ENCODE measurements at places on chromosomes 7 and 10.

- H3K4me3 ChIP-seq = no peak overlapping the region
- no peaks in the 10 kb centered on the region for H3K36me3 ChIP-seq
- peaks cover 19% of the 10 kb centered on the region for H3K4me1 ChIP-seq
- peaks cover 29% of the 10 kb centered on the region for H3K27me3 ChIP-seq
- no peak for DNase-seq
These were observed 2.8 kb downstream of the WNT16 start for GRCh38 chr7:121331574-121331973.

DNA sequence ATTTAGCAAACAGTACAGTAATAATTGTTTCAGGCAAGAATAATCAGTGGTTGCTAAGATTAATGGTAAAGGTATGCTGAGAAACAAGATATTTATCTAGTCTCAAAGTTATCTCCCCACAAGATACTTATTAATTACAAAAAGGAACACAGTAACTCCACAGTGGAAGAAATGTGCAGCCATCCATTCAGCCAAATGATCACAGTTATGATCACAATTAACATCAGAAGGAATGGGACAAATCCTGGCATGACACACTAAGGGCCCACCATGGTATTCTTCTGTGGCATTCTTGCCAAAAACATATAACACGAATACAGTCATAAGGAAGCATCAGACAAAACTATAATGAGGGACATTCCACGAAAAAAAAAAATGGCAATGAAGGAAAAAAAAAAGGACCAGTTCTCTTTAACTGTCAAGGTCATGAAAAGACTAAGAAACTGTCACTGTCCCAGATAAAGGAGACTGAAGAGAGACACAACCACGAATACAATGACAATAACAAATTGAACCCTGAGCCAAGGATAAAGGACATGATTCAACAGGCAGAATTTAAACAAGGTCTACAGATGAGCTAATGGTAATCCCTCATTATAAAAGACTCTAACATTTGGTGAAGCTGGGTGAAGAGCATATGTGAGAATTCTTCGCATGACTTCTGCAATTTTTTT is 20.9 kb downstream of the NUDCD3 start:
- H3K4me1 ChIP-seq = peaks cover 28% of the 10 kb centered on the region
- H3K4me3 ChIP-seq = no peak overlapping the region
- no peaks in the 10 kb centered on the region for H3K27me3 ChIP-seq
- peak; percentile 54 for DNase-seq
- H3K36me3 ChIP-seq = peaks cover 32% of the 10 kb centered on the region

GRCh38 chr10:73131301-73131700 is 21.0 kb downstream of the NUDT13 start:
- no peak overlapping the region for H3K27ac ChIP-seq
- no peaks in the 10 kb centered on the region for H3K4me1 ChIP-seq
- H3K4me3 ChIP-seq = no peak overlapping the region
- DNase-seq = peak; percentile 28
- H3K27me3 ChIP-seq = no peaks in the 10 kb centered on the region

- H3K27ac ChIP-seq = no peak overlapping the region
- H3K4me3 ChIP-seq = no peak overlapping the region
- no peaks in the 10 kb centered on the region for H3K36me3 ChIP-seq
- H3K4me1 ChIP-seq = peaks cover 2% of the 10 kb centered on the region
These were observed 51.6 kb downstream of the SEM1 start for GRCh38 chr7:96658022-96658412.

DNA sequence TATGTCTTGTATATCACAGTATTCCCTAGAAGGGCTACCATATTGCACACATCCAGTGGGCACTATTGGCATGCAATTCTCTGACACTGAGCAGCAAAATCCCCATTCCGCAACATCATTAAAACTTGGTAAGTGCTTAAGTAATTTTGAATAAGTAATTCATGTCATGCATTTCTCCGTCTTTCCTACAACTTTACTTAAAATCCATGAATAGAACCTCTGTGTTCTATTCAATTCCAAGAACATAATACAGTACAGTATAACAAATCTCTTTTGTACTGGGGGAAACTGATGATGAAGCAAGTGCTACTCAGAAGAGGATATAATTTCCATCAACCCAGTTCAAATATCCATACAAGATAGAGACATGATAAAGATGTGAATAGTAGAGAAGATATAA is 80.9 kb upstream of the SEMA3C start:
- H3K27me3 ChIP-seq = no peaks in the 10 kb centered on the region
- no peaks in the 10 kb centered on the region for H3K36me3 ChIP-seq
- no peak overlapping the region for H3K4me3 ChIP-seq
- H3K27ac ChIP-seq = no peak overlapping the region
- DNase-seq = no peak

- no peak overlapping the region for H3K4me3 ChIP-seq
- H3K36me3 ChIP-seq = no peaks in the 10 kb centered on the region
- H3K27me3 ChIP-seq = no peaks in the 10 kb centered on the region
- DNase-seq = no peak
- no peak overlapping the region for H3K27ac ChIP-seq
These were observed 7.9 kb downstream of the PHTF2 start for GRCh38 chr7:77806425-77806824.

DNA sequence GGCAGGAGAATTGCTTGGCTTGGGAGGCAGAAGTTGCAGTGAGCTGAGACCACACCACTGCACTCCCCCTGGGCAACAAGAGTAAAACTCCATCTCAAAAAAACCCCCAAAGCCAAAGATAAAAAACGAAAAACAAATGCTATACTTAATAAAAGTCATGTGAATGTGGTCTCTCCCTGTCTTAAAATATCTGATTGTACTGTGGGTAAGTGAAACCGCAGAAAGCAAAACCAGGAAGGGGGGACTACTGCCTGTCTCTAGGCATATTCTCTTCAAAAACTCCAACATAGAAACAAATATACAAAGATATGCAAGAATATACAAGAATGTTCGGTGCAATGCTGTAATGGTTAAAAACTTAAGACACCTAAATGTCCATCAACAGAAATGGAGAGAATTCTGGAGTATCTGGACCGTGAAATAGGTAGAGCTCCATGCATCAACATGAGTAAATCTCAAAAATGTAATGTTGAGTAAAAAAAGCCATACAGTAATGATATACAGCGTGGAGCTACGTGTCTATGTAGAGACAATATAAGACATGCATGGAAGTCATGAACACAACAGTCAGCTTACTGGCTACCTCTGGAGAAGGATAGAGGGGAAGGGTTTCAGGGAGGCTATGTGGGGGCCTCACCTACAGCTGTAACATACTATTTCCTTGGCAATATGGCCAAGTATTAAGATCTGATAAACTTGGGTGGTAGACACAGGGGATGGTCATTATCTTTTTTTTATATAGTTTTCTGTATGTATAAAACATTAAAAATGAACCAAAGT is 2.1 kb downstream of the ZNF394 start:
- peak overlapping the region; percentile 97 for H3K4me3 ChIP-seq
- peaks cover 11% of the 10 kb centered on the region for H3K4me1 ChIP-seq
- H3K27ac ChIP-seq = no peak overlapping the region
- DNase-seq = no peak
- H3K36me3 ChIP-seq = peaks cover 29% of the 10 kb centered on the region

DNA sequence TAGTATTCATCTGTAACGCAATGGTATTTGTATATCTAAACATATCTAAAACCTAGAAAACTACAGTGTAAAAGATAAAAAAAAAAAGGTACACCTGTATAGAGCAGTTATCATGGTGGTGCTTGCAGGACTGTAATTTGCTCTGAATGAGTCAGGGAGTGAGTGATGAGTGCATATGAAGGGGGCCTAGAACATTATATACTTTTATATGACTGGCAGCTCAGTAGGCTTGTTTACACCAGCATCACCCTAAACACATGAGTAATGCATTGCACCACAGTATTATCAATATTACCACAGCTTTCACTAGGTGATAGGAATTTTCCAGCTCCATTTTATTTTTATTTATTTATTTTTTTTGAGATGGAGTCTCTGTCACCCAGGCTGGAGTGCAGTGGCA is 40.8 kb downstream of the TRIM24 start:
- H3K4me3 ChIP-seq = no peak overlapping the region
- peaks cover 5% of the 10 kb centered on the region for H3K36me3 ChIP-seq
- no peak overlapping the region for H3K27ac ChIP-seq
- H3K27me3 ChIP-seq = no peaks in the 10 kb centered on the region
- no peaks in the 10 kb centered on the region for H3K4me1 ChIP-seq
- no peak for DNase-seq

DNA sequence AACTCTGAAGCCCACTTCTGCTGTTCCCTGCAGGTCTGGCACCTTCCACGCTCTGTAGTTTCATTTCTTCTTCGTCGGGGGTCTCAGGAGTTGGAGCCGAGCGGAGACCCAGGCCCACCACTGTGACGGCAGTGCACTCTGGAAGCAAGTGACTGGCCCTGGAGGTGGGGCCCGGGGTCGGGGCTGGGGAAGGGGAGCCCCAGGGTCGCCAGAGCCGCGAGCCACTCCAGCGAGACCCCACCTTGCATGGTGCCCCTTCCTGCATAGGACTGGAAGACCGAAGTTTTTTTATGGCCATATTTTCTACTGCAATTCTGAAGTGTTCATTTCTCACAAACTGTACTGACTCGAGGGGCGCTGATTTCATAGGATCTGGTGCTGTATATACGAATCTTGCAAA is 172.8 kb downstream of the CCDC3 start:
- no peak for DNase-seq
- H3K4me1 ChIP-seq = peaks cover 6% of the 10 kb centered on the region
- H3K4me3 ChIP-seq = no peak overlapping the region
- peaks cover 42% of the 10 kb centered on the region for H3K36me3 ChIP-seq

GRCh38 chr7:54653905-54654304 is 105.1 kb downstream of the SEC61G start:
- no peak overlapping the region for H3K27ac ChIP-seq
- H3K4me3 ChIP-seq = no peak overlapping the region
- H3K4me1 ChIP-seq = no peaks in the 10 kb centered on the region

GRCh38 chr7:127863082-127863481 is 168.2 kb downstream of the LRRC4 start:
- no peak overlapping the region for H3K4me3 ChIP-seq
- no peak overlapping the region for H3K27ac ChIP-seq
- H3K4me1 ChIP-seq = peaks cover 6% of the 10 kb centered on the region
- H3K36me3 ChIP-seq = peaks cover 3% of the 10 kb centered on the region
- H3K27me3 ChIP-seq = no peaks in the 10 kb centered on the region
- DNase-seq = no peak

DNA sequence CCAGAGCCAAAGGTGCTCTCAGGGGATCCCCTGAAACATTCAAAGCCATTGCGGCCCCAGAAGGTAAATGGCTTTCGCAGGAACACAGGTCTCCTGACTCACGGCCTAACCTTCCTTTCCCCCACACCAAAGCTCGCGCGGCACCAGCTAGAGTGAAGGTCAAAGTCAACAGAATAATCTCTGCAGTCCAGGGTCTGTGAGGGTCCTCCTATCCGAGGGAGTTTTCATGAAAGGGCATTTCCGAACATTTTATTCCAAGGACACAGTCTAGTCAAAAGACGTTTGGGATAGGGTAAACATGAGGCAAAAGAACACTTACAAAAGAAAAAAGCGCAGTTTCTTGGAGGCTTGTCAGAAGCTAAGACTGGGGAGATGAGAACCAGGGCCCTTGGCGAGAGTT is 559 bp upstream of the STEAP2 start:
- H3K27me3 ChIP-seq = peaks cover 28% of the 10 kb centered on the region
- no peak overlapping the region for H3K4me3 ChIP-seq
- H3K36me3 ChIP-seq = no peaks in the 10 kb centered on the region
- H3K4me1 ChIP-seq = peaks cover 8% of the 10 kb centered on the region

GRCh38 chr7:116173051-116174028 is 37.0 kb upstream of the TES start:
- peak; percentile 69 for DNase-seq
- H3K27me3 ChIP-seq = no peaks in the 10 kb centered on the region
- H3K36me3 ChIP-seq = no peaks in the 10 kb centered on the region

- no peaks in the 10 kb centered on the region for H3K4me1 ChIP-seq
- H3K36me3 ChIP-seq = no peaks in the 10 kb centered on the region
- no peak overlapping the region for H3K27ac ChIP-seq
- DNase-seq = no peak
- H3K4me3 ChIP-seq = no peak overlapping the region
These were observed 140.8 kb upstream of the PTN start for GRCh38 chr7:137484326-137484725.

DNA sequence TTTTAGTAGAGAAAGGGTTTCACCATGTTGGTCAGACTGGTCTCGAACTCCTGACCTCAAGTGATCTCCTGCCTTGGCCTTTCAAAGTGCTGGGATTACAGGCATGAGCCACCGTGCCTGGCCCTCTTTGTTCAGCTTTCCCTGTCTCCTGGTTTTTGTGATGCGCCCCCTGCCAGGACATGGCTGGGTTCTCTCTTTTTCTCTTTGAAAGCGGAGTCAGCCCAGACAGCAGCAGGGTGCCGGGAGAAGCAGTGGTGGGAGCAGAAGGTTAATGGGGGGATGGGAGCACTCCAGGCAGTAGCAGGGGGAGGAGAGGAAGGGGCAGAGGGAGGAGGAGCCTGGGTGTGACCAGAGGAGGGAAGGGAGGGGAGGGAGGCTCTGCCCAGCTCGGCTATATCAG is 1.8 kb downstream of the MUC3A start:
- H3K4me1 ChIP-seq = peaks cover 4% of the 10 kb centered on the region
- no peaks in the 10 kb centered on the region for H3K36me3 ChIP-seq
- H3K4me3 ChIP-seq = no peak overlapping the region
- peaks cover 69% of the 10 kb centered on the region for H3K27me3 ChIP-seq
- H3K27ac ChIP-seq = no peak overlapping the region

DNA sequence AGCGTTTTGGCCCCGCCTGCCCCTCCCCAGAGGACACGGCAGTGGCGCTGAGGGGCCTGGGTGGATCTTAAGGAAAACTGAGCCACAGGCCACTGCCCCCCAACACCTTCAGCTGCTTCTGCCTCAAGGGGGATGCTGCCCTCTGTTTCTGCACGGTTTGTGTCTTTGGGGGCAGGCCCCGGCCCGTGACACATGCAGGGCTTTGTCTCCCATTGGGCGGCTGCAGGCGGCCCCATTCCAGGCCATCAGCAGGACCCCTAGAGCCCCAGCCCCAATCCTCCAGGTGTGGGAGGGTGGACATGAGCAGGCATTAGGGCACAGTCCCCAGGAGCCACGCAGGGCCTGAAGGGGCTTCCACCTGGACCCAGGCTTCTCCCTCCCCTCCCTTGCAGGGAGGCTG is 25.3 kb upstream of the PPP2R2D start:
- H3K4me3 ChIP-seq = no peak overlapping the region
- H3K27ac ChIP-seq = no peak overlapping the region
- no peaks in the 10 kb centered on the region for H3K36me3 ChIP-seq
- DNase-seq = no peak

GRCh38 chr10:14751921-14752320 is 22.8 kb downstream of the FAM107B start:
- no peak overlapping the region for H3K27ac ChIP-seq
- H3K4me3 ChIP-seq = no peak overlapping the region
- no peaks in the 10 kb centered on the region for H3K36me3 ChIP-seq
- H3K4me1 ChIP-seq = no peaks in the 10 kb centered on the region
- peak; percentile 64 for DNase-seq

DNA sequence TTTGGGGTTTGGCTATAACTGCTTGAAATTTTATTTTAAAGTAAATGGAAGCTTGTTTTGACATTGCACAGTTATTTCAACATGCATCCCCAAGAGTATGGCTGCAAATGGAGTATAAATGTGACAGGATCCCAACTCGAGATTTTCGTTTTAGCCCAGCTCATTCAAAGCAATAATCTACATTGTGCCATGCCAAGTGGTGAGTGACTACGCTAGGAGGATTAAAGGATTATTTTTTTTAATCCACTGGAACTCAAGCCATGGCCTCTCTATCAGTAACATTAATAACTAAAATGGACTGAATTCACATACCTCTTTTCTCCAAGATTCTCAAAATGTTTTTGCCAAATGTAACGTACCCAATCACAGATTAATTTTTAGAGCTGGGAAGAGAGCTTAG is 60.6 kb upstream of the AUTS2 start:
- peaks cover 11% of the 10 kb centered on the region for H3K27me3 ChIP-seq
- no peaks in the 10 kb centered on the region for H3K4me1 ChIP-seq
- no peaks in the 10 kb centered on the region for H3K36me3 ChIP-seq
- H3K27ac ChIP-seq = no peak overlapping the region
